Activated T-helper 9 cell treated with anti-CD3 and anti-CD28 coated beads, Interleukin-2, amount 50 U/mL, for 16 hours (primary cell): ENCODE measurements at places on chromosomes 11 and 22.

DNA sequence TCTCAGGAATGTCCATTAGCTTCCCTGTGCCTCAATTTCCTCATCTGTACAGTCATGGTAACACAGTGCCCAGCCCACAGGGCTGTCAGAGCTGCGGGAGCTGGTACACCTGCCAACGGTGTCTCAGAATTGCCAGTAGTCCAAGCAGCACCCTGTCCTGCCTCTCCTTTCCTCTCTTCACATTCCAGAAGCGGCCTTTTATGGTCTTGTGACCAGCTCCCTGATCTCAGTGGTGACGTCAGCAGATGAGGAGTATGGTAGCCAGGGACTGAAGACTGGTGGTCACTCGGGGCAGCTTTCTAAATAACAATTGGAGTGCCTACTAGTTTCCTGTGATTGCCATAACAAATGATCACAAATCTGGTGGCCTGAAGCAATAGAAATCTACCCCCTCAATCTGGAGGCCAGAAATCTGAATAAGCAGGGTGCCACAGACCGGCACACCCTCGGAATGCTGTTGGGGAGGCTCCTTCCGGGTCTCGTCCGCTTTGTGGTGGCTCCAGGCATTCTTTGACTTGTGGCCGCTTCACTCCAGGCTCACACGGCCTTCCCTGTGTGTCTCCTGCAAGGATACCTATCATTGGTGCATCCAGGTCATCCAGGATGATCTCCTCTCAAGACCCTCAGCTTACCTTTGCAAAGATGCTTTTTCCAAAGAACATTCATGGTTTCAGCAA is 2.1 kb downstream of the FADD start:
- no peak for DNase-seq

DNA sequence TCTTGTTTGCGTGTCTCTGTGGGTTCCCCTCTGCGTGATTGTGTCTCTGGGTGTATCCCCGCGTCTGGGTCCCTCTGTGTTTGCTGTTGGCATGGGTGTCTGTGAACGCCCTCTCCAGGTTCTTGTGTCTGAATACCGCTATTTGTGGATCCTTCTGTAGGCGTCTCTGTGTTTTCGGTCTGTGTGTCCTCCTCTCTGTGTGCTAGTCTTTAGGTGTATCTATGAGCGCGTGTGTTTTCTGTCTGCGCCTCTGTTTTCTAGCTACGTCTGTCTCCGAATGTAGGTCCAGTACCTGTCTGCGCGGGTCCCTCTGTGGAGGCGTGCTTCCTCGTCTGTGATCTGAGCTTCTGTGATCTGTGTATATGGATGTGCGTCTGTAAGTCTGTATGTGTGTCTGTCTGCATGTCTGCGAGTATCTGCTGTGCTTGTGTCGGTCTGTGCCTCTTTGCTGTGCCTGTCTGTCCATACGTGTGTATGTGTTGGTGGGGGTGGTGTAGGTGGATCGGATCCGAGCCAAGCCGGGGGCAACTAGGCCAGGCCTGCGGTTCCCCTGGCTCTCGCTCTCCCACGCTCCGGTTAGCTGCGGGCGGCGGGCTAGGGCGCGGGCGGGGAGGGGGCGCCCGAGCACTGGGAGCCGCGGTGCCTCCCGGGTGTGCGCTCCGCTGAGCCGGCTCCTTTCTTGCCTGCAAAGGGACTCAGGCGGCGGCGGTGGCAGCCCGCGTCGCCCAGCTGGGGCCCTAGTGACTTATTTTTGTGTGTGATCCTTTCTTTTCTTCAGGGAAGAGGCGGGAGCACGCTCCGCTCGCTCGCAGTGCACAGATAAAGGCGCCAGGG is 105.3 kb upstream of the E2F8 start:
- no peak for DNase-seq

DNA sequence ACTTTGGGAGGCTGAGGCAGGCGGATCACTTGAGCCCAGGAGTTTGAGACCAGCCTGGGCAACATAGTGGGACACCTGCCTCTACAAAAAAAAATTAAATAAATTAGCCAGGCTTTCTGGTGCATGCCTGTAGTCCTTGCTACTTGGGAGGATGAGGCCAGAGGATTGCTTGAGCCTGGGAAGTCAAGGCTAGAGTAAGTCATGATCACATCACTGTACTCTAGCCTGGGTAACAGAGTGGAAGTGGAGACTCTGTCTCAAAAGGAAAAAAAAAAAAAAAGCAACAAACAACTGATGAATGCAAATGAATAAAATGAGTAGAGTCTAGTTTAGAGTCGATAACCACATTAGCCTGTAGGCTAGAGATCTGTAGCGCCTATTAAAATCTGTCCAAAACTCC is 3.9 kb upstream of the BCL2L13 start:
- no peak for DNase-seq

- no peak for DNase-seq
Measured at GRCh38 chr11:88886796-88887195, 179.0 kb downstream of the GRM5 start.

- DNase-seq, result no peak
Measured at GRCh38 chr11:73365352-73366264, 10.6 kb upstream of the RELT start.

GRCh38 chr11:92224407-92225124 is at the start of gene FAT3:
Gene FAT3 (plus strand): TSS chr11:92224818. CDS start chr11:92352113, 127,295 bp downstream.
- no peak for DNase-seq

GRCh38 chr22:21761086-21761485 is 25.5 kb upstream of the YPEL1 start:
- no peak for DNase-seq

- DNase-seq, result no peak
Measured at GRCh38 chr11:26478710-26479109, 93.4 kb downstream of the MUC15 start.

DNA sequence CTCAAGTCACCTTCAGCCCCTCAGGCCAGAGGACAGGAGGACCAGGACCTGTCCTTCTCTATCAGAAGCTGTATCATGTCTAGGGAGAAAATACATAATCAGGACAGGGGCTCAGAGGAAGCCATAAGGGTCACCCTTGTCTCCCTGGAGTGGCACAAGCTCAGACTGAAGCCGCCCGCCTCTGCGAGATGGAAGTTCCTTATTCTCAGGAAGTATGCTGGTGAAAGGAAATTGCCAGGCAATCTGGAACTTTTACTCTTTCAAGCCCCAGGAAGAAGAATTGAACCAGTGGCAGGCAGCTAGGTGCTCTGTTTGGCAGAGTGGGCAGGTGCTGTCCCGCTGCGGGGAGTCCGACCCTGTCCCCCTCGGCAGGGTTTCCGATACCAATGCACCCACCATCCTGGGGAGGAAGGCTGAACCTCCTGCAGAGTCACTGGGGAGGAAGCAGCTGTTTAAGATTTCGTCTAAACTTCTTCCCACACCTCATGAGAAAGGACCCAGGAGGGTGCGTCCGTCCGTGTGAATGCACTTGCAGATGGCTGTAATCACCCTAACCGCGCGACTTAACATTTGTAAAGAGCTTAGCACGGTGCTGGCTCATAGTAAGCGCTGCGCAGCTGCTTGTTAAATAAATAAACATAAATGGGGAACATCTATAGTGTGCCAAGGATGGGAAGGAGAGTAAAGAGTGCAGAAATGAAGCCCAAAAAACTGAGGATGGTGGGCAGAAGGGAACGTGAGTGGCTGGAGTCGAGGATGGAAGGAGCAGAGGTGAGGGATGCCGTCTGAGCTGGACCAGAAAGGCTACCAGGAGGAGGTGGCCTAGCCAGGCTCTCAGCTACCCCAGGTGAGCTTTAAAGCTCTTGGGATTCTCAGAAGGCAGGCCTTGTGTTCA is 5.0 kb upstream of the ANO1 start:
- no peak for DNase-seq

GRCh38 chr11:65672982-65673381 is 10.3 kb upstream of the RELA start:
- no peak for DNase-seq

DNA sequence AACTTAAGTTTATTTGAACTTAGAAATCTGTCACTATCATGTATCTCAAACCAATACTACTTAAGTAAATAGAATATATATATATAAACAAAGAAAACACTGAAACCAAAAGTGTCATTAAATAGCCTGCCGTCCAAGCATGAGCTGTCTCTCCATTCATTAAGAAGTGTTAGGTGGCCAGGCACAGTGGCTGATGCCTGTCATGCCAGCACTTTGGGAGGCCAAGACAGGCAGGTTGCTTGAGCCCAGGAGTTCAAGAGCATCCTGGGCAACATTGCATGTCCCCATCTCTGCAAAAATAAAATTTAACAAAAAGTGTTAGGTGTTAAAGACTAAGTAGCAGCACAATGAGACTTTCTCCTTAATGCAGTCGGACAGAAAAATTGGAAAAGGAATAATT is 14.0 kb downstream of the CD6 start:
- no peak for DNase-seq

DNA sequence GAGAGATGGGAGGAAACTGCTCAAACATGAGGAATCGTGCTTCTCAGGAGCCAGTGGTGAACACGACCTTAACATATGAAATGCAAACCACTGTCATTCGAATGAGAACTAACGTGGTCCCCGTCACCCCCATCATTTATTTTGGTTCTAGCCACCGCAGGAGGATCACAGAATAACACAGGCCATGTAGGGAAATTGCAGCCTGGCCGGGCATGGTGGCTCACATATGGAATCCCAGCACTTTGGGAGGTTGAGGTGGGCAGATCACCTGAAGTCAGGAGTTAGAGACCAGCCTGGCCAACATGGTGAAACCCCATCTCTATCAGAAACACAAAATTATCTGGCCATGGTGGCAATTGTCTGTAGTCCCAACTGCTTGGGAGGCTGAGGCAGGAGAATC is 27.1 kb downstream of the KRTAP5-5 start:
- DNase-seq, result no peak

GRCh38 chr11:93393386-93393785 is 62.8 kb downstream of the DEUP1 start:
- no peak for DNase-seq

DNA sequence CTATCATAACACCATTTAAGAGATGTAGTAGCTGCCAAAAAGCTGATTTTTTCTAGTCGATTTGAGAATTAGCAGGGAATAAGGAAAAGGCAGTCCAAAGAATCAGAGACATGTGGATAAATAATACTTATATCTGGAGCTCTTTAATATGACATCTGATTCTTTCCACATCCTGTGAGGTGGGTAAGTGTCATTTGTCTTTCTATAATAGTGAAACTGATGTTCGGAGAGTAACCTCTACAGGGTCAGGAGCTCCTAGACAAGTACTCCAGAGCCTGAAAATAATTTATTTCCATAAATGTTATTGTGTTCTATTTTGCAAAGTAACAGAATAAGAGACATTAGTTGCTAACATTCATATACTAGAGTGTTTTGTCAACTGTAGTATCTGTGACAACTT is 367.6 kb downstream of the DYNC2H1 start:
- DNase-seq, result no peak

DNA sequence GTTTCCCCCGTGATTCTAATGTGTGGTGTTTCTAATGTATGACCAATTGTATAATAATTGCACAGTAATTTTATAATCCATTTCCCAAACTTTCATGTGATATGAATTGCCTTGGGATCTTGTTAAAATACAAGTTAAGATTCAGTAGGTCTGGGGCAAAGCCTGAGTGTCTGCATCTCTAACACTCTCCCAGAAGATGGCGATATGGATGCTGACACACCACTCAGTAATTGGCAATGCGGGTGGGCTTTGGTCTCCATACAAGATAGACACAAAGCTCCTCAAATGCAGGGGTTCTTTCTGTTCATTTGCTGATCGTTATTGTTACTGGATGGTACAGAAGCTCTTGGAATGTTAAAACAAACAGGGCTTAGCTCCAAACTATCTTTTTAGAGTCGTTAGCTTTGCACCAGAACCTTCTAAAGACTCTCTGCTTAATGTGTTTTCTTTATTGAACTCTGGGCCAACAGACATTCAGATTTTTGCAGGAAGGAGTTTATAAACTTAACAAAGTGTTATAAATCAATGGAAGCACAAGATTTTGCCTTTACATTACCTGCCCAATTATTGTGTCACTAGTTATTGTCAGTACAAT is 45.4 kb upstream of the ANO3 start:
- DNase-seq, result no peak

- DNase-seq, result no peak
Measured at GRCh38 chr11:3044004-3044403, 13.2 kb downstream of the CARS1 start.

- DNase-seq, result no peak
Measured at GRCh38 chr22:39415506-39415905, 15.9 kb downstream of the TAB1 start.

DNA sequence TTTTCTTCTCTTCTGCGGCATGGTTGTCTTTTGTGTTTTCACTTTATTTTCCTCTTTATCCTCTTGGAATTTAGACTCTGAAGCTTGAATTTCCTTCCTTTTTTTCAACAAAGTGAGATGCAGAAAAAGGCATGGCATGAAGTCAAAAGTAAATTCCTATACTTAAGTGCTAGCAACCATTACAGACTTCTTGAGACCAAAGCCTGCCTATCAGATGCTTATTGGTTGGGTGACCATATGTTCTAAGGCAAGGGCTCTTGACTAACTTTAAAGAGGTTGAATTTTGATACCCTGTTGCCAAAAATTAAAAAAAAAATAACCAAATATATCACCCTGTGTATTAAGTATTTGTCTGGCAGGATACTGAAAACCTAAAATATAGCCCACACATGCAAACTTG is 237.4 kb downstream of the TMEM135 start:
- no peak for DNase-seq

- DNase-seq, result no peak
Measured at GRCh38 chr11:124415356-124415923, 9.2 kb downstream of the OR8B4 start.

GRCh38 chr11:47241841-47242301 is 6.7 kb downstream of the ACP2 start:
- DNase-seq, result no peak

GRCh38 chr11:11427542-11427941 is 74.5 kb upstream of the CSNK2A3 start:
- DNase-seq, result no peak

GRCh38 chr11:78876676-78877075 is 302.0 kb upstream of the NARS2 start:
- DNase-seq, result no peak

GRCh38 chr22:46104170-46104880 is 46.0 kb upstream of the PPARA start:
- no peak for DNase-seq

DNA sequence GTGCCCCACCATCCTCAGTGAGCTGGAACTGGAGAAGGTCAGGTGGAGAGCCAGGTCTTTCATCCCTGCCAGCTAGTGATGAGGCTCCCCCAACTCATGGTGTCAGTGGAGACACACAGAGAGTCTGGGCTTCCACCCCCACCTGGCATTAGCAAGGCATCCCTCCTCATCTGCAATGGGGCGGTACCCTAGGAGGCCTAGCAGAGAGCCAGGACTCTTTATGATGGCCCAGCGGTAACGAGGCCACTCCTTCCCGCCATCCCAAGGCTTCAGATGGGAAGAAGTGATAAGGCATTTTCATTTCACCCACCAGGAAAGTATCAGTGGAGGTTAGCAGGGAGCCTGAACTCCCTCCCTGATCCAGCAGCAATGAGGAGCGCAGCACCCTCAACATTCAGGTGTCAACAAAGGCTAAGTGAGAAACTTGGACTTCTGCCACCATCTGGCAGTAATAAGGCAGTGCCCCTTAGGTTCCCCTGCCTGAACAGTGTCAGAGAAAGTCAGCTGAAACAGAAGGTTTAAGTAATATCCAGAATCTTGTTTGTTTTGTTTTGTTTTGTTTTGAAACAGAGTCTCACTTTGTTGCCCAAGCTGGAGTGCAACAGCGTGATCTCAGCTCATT is 40.5 kb upstream of the FBLN1 start:
- no peak for DNase-seq

- no peak for DNase-seq
Measured at GRCh38 chr11:34514597-34514996, 1.0 kb upstream of the ELF5 start.
